ENCODE measurements at places on chromosomes 2 and 18.

DNA sequence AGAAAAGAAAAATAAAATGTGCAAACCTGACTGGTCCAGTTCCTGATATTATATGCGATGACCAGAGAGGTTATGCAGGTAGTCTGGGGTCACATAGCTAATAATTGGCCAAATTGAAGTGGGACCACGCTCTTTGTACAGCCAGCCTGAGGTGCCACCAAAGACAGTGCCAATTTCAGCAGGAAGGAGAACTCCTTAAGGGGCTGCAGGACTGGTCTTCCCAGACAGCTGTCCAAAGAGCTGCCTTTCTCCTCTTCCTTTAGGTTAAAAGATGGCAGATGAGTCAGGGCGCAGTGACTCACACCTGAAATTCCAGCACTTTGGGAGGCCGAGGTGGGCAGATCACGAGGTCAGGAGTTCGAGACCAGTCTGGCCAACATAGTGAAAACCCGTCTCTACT lies 95.5 kb downstream of the ACKR3 start:
- no peak for DNase-seq

- no peak for DNase-seq
Observed at GRCh38 chr2:121810959-121811853, 55.8 kb downstream of the TSN start.

- DNase-seq = no peak
Observed at GRCh38 chr18:58382446-58382845, 246.4 kb downstream of the ALPK2 start.

DNA sequence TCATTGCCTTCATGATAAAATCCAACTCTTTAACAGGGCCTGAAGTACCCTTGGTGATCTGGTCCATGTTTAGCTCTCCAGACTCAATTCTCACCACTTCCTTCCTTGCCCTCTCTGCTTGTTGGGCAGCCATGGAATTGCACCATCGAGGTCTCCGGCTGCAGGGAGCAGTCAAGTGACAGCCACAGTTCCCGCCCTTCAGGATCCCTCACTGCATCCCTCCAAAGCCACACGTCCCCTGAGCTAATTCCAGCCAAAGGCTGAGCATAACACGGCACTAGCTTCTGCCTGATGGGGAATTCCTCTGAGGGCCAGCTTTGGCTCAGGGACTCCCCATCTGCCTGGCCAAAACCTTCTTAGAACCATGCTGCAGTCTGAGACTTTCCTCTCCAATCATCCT lies 47.4 kb upstream of the SLC1A4 start:
- DNase-seq = no peak
